ENCODE measurements at places on chromosomes 4 and X. TPM values are rescaled to one million over a fixed set of nuclear protein-coding genes. Genes with fewer than 3 reads are reported as not detected.
A peak's percentile ranks its signal among the peaks of the same experiment; 100 is the strongest.

The NLRP2B gene
- not detected for total RNA-seq

- DNase-seq: no peak
Measured at GRCh38 chrX:9786798-9787635, 788 bp downstream of the SHROOM2 start.

DNA sequence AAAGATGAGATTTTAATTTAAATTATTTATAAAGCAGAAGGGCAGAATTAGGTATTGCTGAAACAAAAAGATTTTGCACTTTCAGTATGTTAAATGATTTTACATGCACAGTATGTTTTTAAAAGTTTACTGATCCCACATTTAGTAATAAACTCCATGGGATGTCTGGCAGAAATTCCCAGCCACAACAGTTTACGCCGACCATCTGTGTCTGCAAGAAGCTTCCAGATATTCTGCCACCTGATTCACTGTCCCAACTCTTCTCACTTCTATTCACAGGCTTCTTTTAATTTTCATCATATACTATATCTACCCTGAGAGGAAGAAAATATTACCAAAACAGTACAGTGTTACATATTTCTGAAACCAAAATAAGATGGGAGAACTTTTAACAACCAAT, 115.8 kb upstream of the IQCM start:
- DNase-seq: no peak

DNA sequence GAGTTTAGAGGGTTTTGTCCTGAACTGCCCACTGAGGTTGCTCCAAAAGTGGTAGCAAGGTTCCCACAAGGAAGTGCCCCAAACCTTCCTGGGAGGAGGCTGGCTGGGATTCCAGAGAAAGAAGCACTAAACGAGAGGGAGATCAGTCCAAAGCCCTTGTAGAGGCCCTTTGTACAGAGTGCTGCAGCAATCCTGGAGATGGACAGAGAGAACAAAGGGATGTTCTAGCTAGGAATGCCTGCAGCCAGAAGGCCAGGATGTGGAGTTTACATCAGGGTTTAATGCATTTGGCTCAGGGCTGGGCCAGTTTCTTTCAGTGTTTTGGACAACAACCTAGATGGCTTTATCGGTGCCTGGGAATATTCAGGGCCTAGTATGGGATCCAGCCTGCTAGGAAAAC, 2155.1 kb upstream of the AGA start:
- DNase-seq: no peak

DNA sequence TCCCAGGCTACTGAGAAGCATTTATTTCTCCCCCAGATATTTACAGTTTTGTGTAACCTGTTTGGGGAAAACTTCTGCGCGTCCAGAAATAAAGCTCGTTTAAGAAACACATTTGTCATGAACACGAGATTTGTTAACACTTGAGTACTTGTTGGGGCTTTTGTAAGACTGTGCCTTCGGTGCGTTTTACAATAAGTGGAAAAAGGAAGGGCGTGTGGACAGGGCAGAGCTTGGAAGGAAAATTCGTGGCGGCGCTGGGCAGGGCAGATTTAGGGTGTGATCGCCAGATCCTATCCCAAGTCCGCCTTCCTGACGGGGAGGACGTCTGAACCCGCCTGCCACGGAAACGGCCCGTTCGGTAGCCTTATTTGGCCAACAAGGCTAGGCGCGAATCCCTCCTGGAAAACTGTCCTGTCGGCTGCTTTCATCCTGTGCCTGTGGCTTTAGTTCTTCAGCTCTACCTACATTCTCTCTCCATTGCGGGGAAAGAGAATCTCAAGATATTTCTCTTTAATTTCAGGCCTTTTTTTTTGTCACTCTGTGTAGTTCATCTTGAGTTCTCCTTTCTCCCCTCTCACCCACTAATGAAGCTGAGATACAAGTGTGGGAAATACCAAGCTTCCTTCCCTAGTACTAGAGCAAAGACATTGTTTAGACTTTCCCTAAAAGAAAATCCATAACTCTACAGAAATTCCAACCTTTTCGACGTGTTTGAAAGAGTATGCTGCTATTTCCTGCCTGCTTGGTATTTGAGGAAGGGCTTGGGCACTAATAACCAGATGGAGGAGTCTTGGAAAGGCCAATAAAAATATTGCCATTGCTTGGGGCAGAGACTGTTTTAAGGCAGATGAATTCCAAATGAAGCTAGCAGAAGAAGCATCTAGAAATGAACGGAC, 982 bp downstream of the PDLIM5 start:
- peak; percentile 70 for DNase-seq

DNA sequence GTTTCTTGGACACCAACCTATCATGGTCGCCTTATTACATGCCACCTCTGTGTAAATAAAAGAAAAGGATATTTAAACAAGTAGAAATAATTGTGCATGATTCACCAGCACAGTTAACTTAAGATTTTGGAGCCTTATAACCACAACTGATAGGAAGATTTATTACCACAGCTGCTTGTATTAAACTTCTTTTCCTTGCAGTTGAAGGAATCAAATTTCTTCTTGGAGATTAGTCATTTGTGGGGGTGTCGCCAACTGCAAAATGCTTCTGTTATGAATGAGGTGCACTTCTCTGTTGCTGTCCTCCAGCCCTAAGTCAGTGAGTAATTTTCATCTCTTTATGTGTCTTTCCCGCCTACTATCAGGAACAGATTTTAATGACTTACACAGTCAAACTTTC, 73.3 kb downstream of the OR13H1 start:
- DNase-seq: peak; percentile 21

DNA sequence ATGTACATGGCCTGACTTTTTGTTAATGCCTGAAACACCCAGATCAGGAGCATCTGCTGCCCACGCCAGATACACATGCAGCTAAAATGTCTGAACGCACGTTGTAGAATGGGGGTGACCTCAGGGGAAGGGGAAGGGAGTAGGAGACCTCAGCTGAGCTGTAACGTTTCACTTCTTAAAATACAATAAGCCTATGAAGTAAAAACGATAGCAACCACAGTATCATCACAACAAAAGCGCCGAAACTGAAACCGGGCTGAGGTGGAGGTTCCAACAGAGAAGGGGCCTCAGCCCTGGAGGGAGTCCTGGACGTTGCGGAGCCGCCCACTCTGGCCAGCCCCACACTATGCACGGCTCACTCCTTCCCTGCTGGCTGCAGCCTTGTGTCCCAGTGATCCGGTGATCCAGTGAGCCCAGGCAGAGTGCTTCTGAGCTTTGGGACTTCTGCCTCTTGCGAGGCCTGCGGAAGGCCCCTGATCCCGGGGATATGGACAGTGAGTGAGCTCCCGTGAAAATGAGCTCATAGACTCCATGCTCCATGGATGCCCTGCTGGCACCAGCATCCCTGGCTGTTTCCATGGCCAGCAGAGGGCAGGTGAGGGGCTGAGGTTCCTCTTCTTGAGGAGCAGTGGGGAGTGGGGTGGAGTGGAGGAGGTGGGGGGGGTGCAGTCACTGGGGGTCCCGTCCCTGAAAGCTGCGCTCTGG, 52.0 kb downstream of the HMX1 start:
- DNase-seq: no peak

DNA sequence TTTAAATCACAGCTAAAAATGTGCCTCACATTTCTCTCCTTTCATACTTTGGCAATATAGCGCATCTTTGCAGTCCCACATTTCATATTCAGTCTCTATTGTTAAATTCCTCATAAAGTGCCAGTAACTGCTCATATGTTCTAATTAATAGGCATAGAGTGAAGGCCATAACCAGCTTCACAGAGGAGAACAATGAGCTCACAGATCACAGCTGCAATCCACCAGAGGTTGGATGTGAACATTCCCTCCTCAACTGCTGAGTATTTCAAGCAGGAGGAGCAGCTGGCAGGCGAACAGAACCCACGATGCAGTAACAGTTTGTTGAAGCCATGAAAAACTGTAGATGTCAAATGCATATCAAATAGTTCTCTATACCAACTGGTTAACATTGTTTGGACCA, 2088.7 kb upstream of the AGA start:
- no peak for DNase-seq

- DNase-seq: no peak
Measured at GRCh38 chrX:57933321-57933720, 23.1 kb upstream of the ZXDA start.

- DNase-seq: peak; percentile 5
Measured at GRCh38 chr4:122285285-122285684, 93.5 kb upstream of the ADAD1 start.

The CXCL10 gene
- 0.34 TPM for total RNA-seq

The ENOX2 gene
- total RNA-seq: 15.1 TPM

The HERC3 gene
- total RNA-seq: 6.6 TPM

DNA sequence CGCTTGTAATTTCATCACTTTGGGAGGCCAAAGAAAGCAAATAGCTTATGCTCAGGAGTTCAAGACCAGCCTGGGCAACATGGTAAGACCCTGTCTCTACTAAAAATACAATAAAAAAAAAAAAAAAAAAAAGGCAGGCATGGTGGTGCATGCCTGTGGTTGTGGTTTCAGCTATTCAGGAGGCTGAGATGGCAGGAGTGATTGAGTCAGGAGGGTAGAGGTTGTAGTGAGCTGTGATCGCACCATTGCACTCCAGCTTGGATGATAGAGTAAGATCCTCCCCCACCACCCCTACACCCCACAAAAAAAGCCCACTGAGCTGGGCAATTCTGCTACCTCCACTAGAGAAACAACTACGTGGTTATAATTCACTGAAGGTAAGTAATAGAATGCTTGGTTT, 118.8 kb upstream of the PCDH18 start:
- peak; percentile 51 for DNase-seq

DNA sequence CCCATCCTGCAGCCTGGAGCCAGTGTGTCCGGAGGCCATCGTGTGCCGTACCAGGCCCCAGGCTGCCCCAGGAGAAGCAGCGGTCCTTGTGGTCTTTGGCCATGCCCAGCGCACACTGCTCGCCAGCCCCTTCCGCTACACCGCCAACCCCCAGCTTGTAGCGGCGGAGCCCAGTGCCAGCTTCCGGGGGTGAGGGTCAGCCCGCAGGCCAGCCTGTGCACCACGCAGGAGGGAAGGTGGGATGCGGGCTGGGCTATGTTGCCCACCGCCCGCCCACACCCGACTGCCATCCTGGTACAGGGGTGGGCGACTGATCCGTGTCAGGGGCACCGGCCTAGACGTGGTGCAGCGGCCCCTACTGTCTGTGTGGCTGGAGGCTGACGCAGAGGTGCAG, 7.6 kb upstream of the SRPK3 start:
- no peak for DNase-seq

DNA sequence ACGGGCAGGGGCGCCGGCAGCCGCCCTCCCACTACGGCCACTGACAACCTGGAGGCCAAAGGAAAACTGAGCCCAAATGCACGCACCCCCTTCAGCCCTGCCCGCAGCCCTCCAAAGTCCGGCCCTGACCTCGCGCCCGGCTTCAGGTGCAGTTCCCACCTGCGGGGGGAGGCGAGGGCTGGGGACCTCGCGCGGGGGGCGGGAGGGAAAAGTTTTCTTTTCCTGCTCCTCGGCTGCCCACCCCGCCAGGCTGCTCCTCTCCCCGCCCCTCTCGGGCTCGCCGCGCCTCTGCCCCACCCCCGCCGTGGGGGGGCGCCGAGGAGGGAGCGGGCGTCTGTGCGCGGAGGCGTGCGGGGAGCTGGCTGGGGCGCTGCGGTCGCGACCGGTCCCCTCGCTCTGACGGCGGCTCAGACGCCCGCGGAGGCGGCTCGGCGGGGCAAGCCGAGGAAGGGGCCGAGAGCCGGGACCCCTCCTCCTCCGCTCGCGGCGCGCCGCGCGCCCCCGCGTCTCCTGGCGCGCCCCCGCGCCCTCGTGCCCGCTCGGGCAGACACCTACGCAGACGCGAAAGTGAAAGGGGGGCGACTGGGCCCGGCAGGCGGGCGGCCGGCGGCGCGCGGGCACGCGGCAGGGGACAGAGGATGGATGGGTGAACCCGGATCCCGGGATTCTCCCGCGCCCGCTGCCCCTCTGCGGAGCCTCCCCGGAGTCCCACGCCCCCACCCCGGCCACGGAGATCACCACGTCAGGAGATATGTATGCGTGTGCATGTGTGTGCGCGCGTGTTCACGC, 3.1 kb upstream of the NR3C2 start:
- DNase-seq: no peak

DNA sequence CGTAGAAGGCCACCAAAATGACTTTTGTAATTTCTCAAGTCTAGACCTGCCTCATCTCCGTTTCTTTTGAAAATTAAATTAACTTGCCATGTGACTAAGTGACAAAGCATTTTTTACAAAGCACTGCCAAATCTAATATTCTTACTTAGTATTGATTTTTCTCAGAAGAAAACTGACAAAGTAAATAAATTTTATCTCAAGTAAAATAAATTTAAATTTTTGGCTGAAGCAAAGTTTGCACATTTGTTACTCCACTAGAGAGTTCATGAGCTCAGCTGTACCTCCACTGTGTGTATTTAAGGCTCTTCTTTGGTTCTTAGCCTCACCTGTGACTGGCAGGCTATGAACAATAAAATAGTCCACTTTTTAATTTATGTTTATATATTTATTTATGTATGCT, 441.1 kb upstream of the PCDH10 start:
- no peak for DNase-seq

The AADAT gene
- 12.5 TPM for total RNA-seq

GRCh38 chr4:179624768-179625181, 2182.5 kb upstream of the AGA start:
- peak; percentile 37 for DNase-seq

The JAKMIP1 gene
- not detected for total RNA-seq

The UGT2A1 gene
- total RNA-seq: not detected

DNA sequence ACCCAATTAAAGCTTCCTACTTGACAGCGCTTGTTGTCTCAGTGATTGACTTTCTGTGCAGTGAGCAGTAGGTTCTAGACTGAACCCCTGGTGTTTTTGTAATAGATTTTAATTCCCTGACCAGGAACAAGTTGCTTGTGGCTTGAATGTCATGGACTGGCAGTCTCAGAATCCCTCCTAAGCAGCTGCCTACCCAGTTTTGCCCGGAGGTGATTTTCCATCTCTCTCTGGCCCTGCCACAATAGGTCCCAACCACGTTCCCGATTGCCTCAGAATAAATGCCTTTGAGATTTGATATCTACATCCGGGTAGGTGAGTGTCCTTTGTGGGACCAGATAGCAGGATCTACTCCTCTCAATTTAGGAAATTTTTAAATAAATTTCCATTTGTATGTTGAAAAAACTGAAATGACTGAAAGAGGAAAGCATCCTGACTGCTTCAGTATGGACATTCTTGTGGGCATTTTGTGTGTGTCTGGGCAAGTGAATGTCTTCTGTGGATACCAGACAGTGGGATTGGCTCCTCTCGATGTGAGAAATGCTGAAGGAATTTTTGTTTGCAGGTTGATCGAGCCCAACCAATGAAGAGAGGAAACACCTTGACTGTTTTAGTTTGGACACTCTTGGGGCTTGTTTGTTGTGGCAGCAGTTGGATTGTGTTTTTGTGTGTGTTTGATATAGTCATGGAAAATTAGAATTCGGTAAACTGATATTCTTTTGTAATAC, 1607.4 kb downstream of the C4orf33 start:
- no peak for DNase-seq

DNA sequence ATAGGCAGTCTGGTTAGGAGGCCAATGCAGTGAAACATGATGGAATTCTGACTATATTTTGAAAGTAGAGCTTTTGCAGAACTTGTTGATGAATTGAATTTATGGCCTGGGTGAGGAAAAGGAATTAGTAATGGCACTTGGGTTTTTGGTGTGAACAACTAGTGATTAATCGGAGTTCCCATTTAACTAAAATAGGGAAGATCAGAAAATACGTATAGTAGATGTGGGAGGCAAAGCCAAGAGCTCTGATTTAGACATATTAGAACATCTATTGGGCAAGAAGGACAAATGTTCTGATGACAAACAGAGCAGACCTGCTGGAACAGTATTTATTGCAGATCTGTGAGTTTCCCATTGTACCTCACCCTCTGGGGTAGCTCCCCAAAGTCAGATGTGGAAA, 12.3 kb upstream of the NDP start:
- DNase-seq: no peak

GRCh38 chr4:83083925-83084475, 30.5 kb downstream of the PLAC8 start:
- DNase-seq: no peak

GRCh38 chr4:10008609-10009005, 12.7 kb downstream of the SLC2A9 start:
- DNase-seq: no peak
